ENCODE measurements at places on chromosomes 6 and 20.

DNA sequence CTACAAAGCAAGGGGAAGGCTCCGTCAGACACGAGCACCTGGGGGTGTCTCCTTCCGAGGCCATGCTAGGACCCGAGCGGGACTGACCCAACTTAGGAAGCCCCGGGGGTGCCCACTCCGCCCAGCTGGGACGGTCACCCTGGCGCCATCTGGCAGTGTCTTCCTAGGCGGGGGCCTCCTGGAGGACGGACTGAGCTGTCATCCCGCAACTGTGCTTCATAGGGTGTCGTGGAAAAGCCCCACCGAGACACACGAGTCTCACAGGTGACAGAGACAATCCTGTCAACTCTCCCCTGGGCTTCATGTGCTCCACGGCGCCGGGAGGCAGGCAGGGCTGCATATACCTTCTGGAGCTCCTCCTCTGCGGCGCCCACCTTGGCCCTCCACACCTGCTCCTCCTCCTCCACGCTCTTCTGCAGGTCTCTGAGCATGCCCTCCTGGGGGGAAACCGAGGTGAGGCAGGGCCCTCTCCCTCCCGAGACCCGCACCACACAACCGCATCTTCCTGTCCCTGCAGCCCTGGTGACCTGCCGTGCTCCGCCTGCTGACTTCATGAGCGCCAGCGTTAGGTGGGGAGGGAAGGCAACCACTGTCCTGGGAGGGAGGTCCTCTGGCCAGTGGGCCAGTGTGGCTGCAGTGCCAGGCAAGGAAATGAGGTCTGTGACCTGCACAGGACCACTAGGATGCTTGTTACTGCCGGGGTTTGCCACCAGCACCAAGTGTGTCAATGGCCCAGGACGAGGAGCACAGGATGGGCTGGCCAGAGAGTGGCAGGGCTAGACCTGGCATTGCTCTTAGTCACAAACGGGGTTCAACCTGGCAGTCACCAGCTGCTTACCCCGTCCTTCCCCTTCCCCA is 50.7 kb downstream of the DSTN start:
- DNase-seq = no peak

DNA sequence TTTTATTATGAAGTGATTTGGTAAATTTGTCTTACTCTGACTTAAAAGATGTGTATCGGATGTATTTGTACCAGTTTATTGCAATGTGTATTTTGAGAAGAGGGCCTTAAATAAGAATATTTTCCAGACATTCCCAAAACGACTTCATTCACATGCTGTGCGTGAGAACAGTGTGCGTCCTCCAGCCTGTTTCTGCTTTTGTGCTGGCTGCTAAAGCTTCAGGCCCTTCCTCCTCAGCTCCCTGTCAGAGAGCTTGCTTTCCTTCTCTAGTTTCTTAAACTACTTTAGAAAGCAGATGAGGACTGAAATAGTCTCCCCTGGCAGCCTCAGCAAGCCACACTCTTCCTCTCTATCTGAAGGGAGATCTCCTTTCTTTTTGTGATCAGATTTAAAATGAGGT is 157.8 kb downstream of the SAMD5 start:
- no peak for DNase-seq

DNA sequence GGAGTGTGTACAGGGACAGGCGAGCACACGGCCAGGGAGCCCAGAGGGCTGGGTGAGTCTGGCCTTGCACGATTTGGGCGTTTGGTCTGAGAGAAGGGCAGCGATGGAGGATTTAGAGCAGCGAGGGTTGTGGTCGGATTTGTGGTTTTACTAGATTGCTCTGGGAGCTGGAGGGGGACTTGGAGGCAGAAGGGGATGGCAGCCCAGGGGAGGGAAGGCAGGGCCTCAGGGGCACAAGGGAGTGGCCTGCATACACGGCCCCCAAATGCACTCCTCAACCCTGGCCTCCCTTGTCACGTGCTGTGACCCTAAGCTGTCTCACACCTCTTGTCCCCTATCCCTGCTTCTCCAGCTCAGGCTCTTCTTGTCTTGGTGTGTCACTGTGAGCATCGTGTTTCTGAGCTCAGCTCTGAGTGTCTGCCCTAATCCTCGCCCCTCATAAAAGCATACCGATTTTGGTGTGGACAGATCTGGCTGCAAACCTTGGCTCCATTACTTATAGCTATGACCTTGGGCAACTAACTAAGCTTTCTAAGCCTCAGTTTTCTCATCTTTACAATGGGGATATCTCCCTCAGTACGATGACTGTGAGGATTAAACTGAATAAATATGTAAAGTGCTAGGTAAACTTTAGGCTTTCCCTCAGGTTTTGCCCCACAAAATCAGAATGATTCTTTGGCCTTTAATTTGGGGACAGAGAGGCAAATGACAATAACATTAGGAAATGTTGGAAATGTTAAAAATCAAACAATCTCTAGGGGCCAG is 120.1 kb upstream of the ARMC2 start:
- DNase-seq = no peak

DNA sequence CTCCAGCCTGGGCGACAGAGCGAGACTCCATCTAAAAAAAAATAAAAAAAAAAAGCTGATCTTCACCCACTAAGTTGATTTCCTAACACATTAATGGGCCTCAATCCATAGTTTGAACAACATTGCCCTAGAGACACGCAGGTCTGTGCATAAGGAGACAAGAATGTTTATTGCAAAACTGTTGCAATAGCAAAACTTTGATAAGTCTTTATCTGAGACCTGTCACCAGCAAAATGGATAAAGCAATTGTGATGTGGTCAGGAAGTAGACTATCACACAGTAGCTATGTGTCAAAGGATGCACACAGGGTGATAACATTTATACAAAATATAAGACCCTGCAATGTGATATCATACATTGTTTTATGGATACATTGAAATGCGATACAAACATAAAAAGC is 4.2 kb upstream of the ITPR3 start:
- no peak for DNase-seq

DNA sequence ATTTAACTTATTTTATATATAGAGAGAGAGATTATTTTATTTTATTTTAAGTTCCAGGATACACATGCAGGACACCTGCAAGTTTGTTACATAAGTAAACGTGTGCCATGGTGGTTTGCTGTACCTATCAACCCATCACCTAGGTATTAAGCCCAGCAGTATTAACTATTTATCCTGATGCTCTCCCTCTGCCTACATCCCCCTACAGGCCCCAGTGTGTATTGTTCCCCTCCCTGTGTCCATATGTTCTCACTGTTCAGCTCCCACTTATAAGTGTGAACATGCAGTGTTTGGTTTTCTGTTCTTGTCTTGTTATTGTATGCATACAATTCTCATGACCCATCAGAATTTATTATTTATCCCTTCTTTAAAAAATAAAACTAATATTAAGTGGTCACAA is 34.6 kb downstream of the FKBP1C start:
- DNase-seq = no peak

DNA sequence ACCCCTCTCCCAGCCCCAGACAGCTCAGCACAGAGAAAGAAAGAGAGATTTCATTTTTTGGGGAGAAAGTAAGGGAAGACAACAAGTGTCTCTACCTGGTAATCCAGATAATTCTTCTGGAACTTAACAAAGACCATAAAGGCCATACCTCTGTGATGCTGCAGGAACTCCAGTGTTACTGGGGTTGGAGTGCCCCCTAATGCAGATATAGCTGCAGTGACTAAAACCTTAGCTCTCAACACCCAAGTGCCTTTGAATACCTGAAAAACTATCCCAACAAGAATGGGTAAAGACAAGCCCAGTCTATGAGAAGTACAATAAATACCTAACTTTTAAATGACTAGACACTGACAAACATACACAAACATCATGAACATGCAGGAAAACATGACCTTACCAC is 365.3 kb upstream of the PTCHD4 start:
- no peak for DNase-seq

- no peak for DNase-seq
Measured at GRCh38 chr6:125948455-125948854, 8.1 kb upstream of the HINT3 start.

DNA sequence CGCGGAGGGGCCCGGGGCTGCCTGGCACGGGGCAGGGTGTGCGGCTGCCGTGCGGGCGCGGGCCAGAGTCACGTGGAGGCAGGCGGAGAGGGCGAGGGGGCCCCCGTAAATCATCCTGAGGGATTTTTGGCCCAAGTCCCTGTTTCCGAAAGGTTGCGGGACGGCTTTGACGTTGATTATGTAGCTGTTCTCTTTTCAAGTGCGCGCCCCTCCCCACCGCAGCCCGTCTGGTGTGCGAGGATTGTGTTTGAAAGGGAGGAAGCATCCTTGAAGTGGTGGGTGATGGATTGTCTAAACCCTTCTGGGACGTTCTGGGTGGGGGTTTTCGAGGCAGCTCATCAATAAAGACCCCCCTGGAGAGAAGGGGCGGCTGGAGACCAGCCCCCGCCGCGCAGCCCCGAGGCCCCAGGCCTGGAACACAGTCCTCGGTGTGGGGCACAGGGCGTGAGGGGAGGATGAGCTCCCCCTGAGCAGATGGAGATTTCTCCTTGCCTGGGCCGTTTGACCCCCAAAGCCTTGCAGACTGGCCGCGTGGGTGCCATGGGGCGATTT is 7.0 kb upstream of the FOXF2 start:
- DNase-seq = no peak

GRCh38 chr20:958936-959815 is 42.9 kb downstream of the RSPO4 start:
- DNase-seq = no peak

DNA sequence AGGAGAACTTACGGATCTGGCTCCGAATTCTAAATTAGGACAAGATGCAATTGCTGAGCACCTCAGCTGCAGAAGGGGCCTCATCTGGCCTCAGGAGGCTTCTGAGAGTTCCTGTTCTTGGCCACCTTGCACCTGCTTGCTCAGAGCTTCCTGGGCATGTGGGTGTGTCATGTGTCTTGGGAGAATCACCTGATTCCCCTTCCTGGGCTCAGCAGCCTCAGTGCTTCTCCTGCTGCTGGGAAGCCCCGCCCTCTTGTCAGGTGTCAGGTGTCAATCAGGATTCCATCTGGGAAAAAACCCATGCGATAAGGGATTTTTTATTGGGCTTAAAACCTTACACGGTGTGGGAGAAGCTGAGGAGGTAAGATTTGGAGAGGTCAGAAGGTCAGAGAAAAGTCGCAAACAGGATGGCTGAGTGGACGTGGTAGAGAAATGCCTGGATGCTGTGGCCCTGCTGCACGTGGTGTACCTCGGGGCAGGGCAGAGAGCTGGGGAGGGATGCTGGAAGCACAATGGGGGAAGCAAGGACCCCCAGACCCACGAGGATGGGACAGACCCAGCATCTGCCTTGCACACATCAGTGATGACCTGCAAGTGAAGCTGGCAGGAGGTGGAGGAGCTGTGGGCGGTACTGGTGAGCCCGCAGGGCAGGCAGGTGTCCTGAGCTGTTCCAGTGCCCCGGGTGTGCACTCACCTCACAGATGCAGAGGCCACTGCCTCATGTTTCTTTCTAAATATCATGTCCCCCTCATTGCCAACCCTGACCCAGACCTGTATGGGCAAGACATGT is 170.8 kb downstream of the CDH4 start:
- no peak for DNase-seq

Data from activated naive CD8-positive, alpha-beta T cell treated with anti-CD3 and anti-CD28 coated beads, Interleukin-2, amount 50 U/mL, for 24 hours (primary cell).